ENCODE measurements at places on chromosomes 2 and 18.

- no peak for DNase-seq
These were observed 19.5 kb downstream of the SLC20A1 start for GRCh38 chr2:112665113-112665780.

- no peak for DNase-seq
These were observed 159.6 kb upstream of the SIX2 start for GRCh38 chr2:45168711-45169338.

- DNase-seq = no peak
These were observed 91.0 kb downstream of the MARCHF4 start for GRCh38 chr2:216281316-216281715.

GRCh38 chr2:210611466-210611865, 55.1 kb downstream of the CPS1 start:
- DNase-seq = no peak

- DNase-seq = no peak
These were observed 39.7 kb downstream of the THUMPD2 start for GRCh38 chr2:39739386-39739785.

DNA sequence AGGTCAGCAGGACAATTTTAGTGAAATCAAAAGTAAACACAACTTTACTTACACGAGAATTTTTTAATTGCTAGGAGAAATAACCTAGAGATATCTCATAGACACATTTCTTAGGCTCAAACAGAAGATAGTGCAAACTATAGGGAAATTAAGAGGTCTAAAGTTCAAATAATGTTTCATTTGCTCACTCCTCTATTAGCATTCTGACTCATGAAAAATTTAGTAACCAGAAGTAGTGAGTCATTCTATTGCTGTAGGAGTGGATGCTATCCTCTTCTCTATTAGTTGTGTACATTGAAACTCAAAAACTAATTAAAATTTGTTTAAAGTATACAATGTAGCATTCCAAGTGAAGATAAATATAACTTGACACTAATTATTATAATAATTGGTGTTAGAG, 908.3 kb upstream of the TMEFF2 start:
- DNase-seq = no peak
